ENCODE measurements at places on chromosomes 7 and 10.

DNA sequence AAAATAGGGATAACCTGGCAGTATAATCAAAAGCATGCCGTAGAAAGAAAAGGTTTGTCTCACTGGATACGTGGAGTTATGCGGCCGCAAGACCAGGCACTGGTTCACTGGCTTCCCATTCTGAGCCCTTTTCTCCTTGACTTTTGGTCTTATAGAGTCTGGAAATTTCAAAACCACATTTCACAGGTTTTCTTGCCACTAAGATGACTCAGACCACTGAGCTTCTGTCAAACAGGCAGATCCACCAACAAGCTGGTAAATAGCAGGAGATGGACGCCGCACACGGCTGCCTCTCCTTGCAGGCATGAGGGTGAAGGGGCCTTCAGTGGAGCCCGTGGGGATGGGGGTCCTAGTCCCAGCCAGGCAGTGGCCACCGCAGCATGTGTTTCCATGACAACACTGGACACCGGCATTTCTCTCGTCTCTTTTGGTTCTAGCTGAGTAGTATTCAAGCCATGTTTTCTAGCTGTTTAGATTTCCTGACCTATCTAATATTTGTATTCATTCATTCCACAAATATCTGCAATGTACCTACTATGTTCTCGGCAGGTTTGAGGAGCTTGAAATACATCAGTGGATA, 55.5 kb downstream of the KLF6 start:
- DNase-seq = no peak

DNA sequence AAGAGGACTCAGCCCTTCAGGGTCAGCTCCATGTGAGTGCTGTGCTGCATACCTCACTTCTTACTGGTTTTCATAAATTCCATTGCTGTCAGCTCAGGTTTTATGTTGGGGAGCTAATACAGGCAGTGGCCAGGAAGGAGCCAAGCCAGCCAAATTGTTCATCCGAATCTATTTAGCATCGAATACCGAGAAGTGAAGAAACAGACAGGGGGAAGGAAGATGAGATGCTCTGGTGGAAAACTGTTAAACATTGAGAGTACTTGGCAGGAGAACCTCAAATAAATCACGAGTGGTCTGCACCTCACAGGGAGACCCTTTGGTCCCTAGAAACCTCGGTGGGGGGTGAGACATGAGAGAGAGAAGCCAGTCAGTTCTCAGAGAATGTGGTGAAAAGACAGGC, 196.0 kb upstream of the TMEM72 start:
- DNase-seq = no peak

DNA sequence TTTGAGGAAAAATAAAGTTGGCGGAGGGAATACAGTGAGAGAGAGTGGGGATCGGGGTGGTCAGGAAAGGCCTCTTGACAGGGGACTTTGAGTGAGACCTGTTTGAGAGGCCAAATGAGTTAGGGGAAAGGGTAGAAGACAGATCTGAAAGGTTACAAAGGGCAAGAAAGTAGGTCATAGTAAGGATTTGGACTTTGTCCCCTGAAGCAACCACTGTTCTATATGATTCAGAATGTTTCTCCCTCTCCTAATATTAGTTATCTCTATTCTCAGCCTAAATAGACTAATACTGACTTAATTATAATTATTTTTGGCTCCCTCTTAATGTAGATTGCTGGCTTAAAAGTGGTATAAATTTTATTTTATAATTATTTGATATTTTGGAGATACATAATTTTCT, 88.0 kb downstream of the CTNNA3 start:
- no peak for DNase-seq

- no peak for DNase-seq
Measured at GRCh38 chr7:139829775-139830117, 682 bp downstream of the TBXAS1 start.

GRCh38 chr10:116809483-116810119, 39.7 kb upstream of the ENO4 start:
- DNase-seq = no peak

GRCh38 chr7:157760004-157760730, 423.4 kb downstream of the DNAJB6 start:
- no peak for DNase-seq

GRCh38 chr7:84193747-84194146, 842 bp downstream of the SEMA3A start:
- no peak for DNase-seq

DNA sequence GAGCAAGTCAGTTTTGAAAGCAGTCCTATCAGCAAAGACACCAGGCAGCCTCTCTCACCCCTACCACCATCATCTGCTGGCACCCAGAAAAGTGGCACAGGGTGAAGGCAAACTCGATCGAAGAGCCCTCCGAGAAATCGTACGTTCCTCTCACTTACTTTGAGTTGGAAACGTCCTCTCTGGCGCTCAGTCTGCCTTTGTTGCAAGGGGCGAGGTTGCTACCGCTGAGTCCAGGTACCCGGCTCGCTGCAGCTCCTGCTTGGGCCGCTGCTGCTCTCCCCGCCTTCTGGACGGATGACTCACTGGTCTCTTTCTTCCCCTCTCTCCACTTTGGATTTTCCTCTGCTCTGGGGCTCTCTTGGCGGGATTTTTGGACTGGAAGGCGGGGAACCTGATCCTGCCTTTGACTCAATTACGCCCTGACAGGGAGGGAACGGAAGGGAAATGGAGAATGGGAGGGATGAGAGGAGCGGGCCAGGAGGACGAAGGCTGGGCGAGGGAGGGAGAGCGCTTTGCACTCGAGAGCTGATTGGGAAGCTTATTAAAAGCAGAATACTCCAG, at the start of gene PTN:
TSS of gene PTN (minus strand) at position 453 of the 561 bp plus-strand sequence. CDS start 88,760 bp downstream, outside the sequence.
- peak; percentile 49 for DNase-seq

DNA sequence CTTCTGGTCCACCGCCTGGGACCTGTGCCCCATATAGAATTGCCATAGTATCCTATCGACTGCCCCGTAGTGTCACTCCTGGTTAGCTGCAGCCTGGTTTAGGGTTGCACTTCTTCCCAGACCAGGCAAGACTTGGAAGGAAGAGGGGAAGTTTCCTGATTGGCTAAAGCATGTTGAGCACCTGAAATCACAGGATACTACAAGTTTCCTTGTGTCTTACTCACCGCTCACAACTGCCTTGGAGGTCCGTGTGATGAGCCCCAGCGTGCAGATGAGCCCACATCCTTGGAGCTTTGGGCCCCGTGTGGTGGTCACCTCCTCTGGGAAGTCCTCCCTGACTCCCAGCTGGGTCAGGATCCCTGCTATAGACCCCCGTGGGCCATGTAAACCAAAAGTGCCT, 73.9 kb upstream of the GTF2I start:
- DNase-seq = no peak

- DNase-seq = no peak
Measured at GRCh38 chr10:43921478-43921877, 272.8 kb upstream of the ZNF32 start.

Measured in left cardiac atrium (tissue), 4 donors.